Epithelial cell of proximal tubule (primary cell): ENCODE measurements at places on chromosomes 11 and 22.

GRCh38 chr11:126418887-126419286 lies 63.4 kb downstream of the ST3GAL4 start:
- no peak for DNase-seq

DNA sequence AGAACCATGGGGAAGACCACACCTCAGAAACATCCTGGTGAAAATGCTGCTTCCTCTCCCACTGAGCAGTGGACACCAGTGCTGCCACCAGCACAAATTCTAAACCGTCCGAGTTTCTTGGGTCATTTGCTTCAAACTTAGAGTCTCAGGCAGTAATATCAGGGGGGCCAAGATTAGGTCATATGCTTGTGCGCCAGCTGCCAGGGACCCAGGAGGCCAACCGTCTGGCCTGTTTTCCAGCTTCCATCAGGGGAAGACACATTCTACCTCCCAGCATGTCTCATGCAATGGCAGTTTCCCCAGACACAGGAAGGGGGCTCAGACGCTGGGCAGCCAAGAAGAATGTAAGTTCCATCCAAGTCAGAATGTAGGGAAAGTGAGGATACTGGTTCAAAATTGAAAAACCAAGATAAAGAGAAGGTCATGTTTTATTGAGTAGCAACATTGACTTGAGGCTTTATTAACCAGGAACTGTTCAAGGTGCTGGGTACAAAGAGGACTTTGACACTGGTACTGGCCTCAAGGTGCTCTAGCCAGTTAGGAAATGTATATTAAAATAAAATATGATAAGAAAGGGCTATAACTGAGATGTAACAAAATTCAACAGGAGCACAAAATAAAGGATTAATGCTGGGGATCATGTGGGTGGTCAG lies 59.7 kb upstream of the EED start:
- DNase-seq = no peak

- no peak for DNase-seq
Measured at GRCh38 chr22:37151401-37151800, 1.7 kb upstream of the IL2RB start.

- DNase-seq = no peak
Measured at GRCh38 chr11:78347956-78348355, 69.7 kb downstream of the GAB2 start.

DNA sequence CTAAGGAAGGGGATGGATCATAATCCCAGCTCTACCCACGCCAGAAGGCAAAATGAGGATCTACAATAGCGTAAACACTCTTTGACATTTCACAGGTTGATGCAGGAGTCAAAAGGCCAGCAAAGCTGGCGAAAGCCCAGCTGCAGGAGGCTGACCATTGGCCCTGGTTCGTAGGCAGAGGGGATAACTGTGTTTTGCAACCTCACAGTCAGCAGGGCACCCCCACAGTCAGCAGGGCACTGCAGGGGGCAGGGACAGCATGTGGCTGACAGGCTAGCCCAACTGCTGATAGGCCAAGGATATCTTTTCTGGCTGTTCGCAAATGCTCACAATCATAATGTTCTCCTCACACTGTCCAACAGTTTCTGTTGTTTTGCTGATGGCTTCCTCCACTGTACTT lies 372.7 kb downstream of the BUD13 start:
- no peak for DNase-seq

DNA sequence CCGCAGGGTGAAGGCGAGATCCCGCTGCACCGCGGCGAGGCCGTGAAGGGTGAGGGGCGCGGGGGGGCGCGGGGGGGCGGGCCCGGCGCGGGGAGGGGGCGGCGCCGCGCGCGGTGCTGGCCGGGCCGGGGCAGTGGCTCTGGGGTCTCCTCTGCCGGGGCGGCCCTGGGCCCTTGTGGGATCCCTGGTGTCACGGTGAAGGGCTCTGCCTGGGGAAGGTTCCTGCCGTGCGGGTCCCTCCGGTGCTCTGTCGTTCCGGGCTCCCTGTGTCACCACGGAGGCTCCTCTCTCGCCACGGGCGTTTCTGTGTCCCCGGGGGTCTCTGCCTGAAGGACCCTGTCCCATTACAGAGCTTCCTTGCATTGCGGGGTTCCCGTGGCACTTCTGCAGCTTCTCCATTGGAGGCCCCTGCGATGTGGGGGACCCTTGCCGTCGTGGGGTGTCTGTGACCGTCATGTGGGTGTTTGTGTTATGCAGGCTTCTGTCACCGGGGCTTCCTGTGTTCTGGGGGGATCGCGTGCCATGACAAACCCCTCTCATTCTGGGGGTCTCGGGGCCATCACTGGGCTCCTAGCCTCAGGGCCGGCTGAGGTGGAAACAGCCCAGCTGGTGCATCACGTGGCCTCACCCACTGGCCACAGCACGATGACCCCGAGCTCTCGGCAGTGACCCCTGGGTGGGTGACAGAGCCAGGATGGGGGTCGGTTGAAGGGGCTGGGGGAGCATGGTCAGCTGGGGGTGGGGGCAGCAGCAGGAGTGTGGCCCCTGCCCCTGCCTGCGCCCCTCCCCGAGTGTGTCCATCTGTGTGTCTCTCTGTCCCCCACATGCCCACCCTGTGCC lies 25.3 kb downstream of the SHANK3 start:
- DNase-seq = no peak

DNA sequence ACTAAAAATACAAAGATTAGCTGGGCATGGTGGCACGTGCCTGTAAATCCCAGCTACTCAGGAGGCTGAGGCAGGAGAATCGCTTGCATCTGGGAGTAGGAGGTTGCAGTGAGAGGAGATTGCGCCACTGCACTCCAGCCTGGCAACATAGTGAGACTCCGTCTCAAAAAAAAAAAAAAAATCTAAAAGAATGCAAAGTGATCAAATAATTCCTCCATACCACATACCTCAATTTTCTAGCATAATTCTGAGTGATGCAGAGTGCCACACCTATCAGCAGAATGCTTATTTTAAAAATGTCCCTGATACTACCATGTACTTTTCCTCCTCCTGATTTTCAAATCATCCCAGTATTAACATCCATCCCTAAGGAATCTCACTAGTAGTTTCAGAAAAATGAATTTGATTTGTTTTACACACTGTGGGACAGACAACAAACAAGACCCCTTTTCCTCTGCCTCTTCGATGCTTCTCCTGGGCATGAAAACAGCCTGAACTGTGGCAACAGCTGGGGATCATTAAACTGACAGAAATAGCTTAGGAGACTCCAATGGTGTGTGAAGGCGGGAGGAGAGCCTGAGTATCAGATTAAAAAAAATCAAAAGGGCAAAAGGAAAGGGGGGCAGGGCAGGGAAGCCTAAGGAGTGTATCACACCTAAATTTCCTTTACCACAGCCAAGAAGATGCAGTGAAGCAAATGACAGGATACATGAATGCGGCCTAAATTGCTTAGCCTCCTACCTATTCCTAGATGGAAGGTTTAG lies 114.7 kb downstream of the SGSM3 start:
- no peak for DNase-seq

DNA sequence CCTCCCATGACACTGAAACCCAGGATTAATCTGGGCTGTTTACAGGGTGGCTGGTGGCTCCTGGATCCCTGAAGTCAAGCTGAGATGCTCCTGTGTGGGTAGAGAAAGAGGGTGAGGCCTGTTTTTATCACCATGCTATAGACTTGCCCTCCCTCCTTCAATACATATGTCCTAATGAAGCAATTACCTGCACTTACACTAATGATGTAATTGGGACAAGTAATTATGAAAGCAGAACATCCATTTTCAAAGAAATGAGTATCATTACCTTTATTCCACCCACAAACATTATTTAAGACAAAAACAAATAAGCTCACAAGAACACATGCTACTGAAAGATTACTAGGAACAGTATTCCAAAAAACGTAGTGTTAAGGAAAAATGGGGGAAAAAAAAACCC lies 64.3 kb upstream of the CHRM4 start:
- DNase-seq = no peak

DNA sequence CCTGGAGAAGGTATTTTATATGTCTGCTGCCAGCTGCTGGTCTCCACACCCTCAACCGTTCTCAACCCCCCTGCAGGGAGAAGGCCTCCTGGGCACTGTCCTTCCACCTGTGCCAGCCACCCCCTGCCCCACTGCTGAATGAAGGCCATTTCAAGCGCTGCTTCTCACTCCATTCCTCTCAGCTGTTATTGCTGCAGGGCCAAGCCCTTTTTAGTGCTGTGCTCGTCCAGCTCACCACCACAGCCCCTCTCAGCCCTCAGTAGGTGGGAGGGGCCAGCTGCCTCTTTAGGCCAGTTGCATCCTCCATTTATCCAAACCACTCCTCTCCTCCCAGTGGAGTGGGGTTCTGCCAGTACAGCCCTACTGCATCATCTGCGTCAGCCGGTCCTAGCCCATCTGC lies 1.8 kb upstream of the WBP2NL start:
- no peak for DNase-seq

- peak; percentile 55 for DNase-seq
Measured at GRCh38 chr11:122709039-122709760, 53.7 kb downstream of the UBASH3B start.

DNA sequence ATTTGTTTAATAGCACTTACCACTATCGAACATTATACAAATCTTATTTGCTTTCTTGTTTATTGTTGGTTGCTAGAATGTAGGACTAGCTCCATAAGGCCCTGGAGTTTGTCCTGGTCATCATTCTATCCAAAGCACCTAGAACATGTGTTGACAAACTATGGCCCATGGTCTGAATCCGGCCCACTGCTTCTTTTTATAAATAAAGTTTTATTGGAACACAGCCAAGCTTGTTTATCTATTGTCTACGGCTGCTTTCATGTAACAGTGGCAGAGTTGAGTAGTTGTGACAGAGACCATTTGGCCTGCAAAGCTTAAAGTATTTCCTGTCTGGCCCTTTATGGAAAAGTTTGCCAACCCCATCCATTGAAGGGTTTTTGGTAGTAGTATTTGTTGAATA lies 38.8 kb downstream of the ATXN10 start:
- no peak for DNase-seq

- DNase-seq = no peak
Measured at GRCh38 chr22:47600791-47601625, 838.6 kb downstream of the TBC1D22A start.

- no peak for DNase-seq
Measured at GRCh38 chr11:14546672-14547071, 26.5 kb upstream of the PSMA1 start.

GRCh38 chr11:60211206-60211605 lies 28.3 kb upstream of the MS4A6A start:
- DNase-seq = no peak

- no peak for DNase-seq
Measured at GRCh38 chr22:26527574-26528465, 15.5 kb upstream of the TFIP11 start.

DNA sequence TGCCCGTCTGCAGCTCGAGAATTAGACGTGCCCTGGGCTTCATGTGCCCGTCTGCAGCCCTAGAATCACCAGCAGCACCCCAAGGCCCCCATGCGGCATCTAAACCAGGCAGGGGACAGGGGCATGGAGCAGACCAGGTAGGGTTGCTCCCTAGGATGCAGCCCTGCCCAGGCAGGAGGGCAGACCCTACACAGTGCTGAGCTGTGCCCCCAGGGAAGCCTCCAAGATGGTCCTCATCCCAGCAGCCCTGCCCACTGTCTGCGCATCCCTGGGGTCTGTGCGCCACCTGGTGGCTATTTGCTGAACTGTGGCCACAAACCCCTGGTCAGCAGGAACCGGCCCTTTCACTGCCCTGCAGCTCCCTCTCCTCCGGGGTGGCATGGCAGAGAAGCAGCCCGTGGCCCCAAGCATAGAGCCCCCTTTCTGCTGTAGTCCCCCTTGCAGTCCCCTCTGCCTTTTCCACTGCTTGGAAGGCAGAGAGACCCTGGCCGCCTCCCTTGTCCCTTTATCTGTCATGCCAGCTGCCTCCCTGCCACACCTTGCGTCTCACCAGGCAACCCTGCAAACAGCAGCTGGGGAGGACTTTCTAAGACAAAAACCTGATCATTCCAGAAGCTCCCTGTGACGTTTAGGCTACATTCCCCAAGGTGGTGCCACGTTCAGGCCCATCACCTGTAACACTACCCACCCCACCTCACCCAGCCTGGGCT lies 86.6 kb downstream of the KCNQ1 start:
- DNase-seq = no peak

DNA sequence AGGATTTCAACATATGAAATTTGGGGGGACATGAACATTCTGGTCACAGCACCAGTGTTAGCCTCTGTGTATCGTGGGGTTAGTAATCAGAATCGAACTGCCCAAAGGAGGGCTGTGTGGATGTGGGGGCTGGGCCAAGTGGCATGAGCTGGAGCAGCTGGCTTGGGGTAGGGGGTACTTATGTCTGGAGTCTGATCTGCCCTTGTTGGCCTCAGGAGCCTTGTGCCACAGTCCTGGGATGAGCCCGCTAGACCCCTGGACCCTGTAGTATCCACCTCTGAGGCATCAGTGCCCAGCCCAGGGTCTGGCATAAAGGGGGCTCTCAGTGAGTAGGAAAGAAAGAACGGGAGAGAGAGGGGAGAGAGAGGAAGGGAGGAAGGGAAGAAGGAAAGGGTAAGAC lies 67.3 kb downstream of the LRRC32 start:
- no peak for DNase-seq

DNA sequence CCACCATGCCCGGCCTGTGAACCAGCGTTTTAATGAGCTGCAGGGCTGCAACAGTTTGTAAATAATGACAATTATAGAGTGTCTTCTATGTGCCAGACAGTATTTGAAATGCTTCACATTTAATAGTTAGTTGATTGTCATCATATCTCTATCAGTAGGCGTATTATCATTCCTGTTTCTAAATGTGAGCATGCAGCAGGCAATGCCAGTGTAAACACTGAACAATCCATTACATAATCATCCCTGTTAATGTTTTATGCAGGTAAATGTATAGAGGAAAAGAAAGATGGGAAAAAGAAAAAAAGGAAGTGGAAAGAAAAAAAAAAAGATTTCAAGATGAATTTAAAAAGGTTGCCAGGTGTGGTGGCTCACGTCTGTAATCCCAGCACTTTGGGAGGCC lies 52.3 kb downstream of the ZBTB44 start:
- no peak for DNase-seq

DNA sequence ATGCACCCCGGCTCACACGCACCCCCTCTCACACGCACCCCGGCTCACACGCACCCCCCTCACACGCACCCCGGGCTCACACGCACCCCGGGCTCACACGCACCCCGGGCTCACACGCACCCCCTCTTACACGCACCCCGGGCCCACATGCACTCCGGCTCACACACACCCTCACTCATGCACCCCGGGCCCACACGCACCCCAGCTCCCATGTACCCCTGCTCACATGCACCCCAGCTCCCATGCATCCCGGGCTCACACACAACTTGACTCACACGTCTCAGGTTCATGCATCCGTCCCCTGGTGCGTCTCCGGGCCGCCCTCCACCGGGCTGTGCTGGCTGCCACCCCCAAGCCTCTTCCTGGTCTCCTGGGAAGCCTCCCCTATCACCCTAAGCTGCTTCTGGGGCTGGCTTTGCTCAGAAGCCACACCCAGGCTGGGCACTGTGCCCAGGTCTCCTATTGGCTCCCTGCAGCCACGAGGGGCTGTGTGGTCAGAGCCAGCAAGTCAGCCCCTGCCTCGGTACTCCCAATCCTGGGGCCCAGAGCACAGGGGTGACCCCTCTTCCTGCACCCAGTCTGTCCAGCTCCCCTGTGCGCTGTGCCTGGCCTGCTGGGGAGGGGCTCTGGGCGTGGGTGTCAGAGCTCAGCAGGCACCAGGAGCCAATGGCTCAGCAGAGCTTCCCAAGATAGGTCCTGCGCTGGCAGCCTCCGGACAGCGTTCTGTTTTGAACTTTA lies 16.9 kb downstream of the TSPAN4 start:
- DNase-seq = no peak
